ENCODE measurements at places on chromosomes 1 and 21.

GRCh38 chr1:26477446-26478152, 5.4 kb downstream of the HMGN2 start:
- no peak for DNase-seq

DNA sequence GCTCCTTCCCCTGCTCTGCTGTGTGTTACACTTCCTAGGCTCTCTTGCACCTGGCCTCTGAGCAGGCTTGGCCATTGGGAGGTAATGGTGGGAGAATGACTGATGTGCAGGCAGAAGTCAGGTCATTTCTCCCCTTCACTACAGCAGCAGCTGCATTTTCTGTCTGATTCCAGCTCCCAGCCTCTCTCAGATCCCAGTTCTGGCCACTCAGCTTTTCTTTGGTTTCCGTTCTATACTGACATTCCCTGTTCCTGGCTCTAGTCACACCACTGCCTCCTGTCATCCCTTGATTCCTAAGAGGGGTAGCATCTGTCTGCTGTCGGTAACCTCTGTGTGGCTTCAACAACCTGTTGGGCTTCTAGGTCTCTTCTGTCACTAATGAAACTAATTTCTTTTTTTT, 127.7 kb upstream of the HOOK1 start:
- no peak for DNase-seq

DNA sequence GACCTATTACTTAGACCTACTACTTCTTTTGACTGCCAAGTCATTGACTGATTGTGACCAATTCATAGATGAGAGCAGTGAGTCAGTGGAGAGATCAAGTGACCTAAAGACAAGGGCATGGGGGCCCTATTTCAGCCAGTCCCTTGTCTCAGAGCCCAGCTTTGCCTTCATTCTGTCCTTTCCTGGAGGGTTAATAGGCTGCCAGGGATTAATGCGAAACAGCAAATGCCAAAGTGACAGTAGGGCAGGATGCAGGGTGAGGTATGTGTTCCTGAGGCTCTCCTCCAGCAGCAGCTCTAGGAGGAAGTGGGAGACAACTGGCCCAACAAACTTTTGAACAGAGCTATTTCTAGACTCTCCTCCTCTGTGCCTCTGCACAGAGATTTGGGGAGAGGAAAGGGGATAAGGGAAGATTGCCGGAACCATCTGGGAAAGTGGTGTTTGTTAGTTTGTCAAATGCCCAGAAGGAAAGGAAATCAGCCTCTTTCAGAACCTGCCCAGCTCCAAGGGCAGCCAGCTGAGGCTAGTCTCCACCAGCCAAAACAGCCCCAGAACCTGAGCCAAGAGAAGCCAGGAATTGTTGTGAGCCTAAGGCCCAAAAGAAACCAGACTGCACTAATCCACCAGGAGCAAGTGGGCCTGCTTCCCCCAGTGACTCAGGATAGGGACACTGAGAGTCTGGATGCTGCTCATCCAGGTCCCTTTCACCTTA, 4.9 kb upstream of the S100A3 start:
- no peak for DNase-seq

GRCh38 chr1:175824079-175824478, 80.7 kb upstream of the TNR start:
- DNase-seq: peak; percentile 29

- DNase-seq: no peak
These were observed 18.5 kb downstream of the OBSCN start for GRCh38 chr1:228226141-228226874.

- no peak for DNase-seq
These were observed 25.6 kb downstream of the AK2 start for GRCh38 chr1:33010932-33011731.

- DNase-seq: no peak
These were observed 13.0 kb upstream of the PEAR1 start for GRCh38 chr1:156880473-156880872.

- DNase-seq: no peak
These were observed 2.9 kb downstream of the FAM177B start for GRCh38 chr1:222739929-222740328.

DNA sequence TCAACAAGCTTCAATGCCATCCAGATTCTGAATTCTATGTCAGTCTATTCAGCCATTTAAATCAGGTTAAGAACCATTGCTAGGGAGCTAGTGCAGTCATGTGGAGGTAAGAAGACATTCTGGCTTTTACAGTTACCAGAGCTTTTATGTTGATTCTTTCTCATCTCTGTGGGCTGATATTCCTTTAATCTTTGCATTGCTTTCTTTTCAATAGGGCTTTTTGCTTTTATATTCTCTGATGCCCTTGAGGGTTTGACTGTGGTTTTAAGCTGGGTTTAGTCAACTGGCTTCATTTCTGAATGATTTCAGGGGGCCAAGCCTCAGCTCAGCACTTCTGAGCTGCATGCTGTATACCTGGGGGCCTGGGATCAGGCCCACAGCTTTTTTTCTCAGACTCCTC, 51.0 kb upstream of the GORAB start:
- DNase-seq: no peak

DNA sequence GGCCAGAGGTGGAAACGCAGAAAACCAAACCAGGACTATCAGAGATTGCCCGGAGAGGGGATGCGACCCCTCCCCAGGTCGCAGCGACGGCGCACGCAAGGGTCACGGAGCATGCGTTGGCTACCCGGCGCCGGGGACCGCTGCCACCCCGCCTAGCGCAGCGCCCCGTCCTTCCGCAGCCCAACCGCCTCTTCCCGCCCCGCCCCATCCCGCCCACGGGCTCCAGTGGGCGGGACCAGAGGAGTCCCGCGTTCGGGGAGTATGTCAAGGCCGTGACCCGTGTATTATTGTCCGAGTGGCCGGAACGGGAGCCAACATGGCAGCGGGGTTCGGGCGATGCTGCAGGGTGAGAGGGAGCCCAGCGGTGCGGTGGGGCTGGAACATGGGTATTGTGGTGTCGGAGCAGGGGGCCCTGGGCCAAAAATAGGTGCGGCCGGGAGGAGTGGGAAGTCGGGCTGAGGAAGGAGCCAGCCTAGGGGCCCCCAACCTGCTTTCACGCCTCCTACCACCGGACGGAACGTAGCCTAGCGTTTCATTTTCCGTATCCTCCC, at the start of gene ACADM:
TSS of gene ACADM (plus strand) at position 238 of the 551 bp plus-strand sequence. CDS start at position 317, 79 bp downstream.
- peak; percentile 81 for DNase-seq

DNA sequence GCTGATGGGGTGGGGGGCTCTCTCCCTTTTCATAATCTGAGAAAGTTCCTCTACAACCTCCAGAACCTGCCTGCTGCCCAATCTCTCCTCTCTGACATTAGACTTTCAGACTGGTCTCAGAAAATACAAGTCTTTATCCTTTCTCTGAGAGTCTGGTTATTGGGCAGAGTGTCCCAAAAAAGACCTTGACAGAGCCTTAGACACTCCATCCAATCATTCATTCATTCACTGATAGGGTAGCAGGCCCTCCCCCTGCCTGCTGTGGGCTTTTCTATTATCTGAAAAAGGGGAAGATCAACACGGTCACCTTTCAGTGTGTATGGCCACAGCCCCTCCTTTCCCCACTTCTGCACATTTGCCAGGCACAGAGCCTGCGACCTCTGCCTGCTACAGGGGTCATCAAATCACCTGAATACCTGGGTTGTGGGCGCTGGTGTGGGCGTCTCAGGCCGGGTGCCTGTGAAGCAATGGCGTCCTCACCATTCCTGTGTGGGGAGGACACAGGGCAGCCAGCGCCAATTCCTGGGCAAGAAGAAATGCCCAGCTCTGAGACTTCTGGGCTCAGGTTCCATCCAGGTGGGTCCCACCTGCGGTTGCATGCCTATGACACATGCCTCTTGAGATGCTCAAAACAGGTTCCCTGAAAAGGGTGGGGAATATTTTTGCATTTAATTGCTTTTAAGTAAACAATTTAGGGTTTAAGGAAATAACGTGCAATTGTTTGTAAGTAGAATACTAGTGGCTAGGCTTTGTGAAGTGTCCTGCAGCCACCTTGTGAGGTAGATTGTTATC, 52.8 kb downstream of the ELK4 start:
- no peak for DNase-seq

- DNase-seq: peak; percentile 14
These were observed 210.2 kb downstream of the APP start for GRCh38 chr21:25960402-25960801.

- no peak for DNase-seq
These were observed 207.0 kb downstream of the TNR start for GRCh38 chr1:175536369-175536768.

DNA sequence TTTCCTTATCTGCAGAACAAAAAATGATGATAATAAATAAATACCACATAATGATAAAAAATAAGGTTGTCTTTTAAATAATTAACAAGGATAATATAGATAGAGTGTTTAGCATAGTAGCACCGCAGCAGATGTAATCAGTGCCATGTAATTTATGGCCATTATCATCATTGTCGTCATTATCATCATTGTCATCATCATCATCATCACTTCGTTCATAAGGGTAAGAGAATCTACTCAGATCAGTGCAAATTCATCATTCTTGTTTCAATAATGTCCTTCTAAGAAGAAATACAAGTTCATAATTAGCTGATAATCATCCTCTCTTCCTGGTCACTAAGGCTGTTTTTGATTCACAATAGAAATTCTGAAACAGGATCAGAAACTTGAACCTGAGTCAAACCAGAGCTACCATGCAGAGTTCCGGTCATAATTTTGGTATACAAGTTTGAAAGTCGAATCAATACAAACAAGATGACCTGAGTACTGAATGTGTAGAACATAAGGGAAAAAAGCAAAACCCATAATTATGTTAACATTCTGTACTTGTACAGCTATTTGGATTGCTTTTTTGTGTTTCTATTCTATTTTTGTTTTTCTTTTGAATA, 172.0 kb downstream of the LRRC40 start:
- no peak for DNase-seq

GRCh38 chr1:244393604-244394176, 58.0 kb downstream of the ADSS2 start:
- DNase-seq: no peak

DNA sequence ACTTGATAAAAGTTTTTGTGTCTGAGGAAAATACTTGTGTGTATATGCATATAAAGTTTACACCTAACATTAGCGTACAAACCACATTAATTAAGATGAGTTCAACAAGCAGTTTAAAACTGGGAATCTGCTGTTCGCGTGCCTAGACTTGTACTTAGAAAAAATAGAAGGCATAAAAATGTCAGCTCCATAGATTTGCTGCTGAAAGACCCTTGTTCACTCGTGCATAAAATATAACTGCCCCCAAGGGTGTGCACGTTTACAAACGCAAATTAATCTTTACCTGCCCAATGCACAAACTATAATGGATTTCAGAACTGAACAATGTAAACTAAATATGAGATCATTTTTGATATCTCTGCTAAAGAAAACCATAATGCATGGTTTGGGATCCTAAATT, 392.3 kb upstream of the ADGRL2 start:
- DNase-seq: no peak

DNA sequence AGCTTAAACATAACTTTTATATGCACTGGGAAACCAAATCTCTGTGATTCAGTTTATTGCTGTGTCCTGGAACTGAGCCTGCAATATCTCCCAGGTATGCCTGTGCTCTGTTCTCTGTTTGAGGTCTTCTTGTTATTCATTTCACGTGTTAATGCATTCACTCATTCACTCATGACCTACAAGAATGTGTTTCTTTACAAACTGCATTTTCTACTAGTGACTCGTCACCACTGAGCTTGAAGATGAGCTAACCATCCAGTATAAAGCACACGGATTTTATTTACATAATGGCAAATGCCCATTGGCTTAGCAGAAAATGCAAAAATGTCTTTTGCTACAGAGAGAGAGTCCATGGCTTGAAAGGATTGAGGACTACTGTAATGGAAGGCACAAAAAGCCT, 75.0 kb upstream of the DUSP10 start:
- no peak for DNase-seq

DNA sequence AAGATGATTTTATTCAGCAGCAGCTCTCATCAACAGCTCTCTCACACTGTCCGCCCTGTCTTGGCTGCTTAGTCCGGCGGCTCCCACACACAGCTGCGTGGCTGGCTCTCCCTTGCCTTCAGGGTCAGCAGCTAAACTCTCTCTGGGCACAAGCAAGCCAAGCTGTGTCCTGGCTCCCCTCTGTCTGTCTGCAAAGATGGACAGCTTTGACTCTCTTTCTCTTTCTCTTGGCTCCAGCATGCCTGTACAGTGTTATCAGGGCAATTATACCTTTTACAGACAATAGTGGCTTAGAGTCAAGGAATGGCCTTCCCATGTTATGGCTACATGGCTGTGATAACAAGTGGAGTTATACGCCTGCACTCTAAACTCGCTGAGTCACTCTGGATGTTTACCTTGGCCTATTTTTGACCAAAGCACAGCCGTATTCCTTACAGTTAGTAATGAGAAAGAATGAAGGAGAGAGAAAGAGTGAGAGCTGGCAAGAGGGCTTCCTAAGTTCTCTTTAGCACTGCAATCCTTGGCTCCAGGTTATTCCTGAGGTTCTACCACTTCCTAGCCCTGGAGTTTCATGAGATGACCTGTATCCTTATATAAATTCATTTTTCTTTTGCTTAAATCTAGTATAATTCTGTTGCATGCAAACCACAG, 59.9 kb upstream of the ZSWIM5 start:
- DNase-seq: no peak

- DNase-seq: no peak
These were observed 1189.2 kb downstream of the PLA2G4A start for GRCh38 chr1:188017921-188018320.

GRCh38 chr1:61572046-61572445, 152.9 kb downstream of the TM2D1 start:
- no peak for DNase-seq

- no peak for DNase-seq
These were observed 9.1 kb upstream of the C21orf91 start for GRCh38 chr21:17828223-17828622.

DNA sequence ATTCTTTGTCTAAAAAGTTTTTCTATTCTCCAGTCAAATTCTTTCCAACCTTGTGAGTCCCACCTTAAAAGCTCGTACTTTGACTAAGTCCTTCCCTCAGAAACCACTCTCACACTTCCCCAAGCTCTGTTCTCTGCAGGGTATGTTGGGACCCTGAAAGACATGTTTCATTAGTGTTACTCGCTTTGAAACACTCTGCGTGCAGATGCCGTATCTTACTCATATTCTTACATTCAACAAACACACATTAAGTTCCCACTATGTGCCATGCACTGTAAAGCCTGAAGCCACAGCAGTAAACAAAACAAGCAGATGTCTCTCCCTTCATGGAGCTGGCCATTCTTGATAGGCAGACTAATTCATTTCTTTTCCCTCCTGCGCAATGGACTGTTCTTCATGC, 229.7 kb downstream of the RERE start:
- no peak for DNase-seq

- peak; percentile 52 for DNase-seq
These were observed 547.9 kb upstream of the TMPRSS15 start for GRCh38 chr21:18951271-18952038.

DNA sequence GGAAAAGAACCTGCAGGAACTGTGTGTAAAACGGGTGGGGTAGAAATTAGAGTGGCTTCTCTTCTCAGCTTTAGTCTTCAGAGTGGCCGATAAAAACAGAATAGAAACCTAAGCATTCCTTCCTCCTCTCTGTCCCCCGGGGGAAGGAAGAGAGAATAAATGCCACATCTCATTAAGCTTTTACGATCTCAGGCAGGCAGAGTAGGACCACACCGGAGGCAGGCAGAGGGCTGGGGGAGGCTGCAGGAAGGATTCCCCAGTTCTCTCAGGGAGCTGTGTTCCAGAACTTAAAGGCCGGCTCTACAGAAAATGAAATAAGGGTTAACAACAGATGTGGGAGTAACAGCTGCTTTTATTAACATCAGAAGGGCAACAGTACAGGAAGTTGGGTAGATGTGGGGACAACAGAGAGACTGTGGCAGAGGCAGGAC, 24.5 kb upstream of the MEF2D start:
- DNase-seq: no peak

GRCh38 chr1:225812488-225813213, 2.7 kb downstream of the EPHX1 start:
- no peak for DNase-seq
